ENCODE measurements at places on chromosomes 16 and 17. TPM values are rescaled to one million over a fixed set of nuclear protein-coding genes. Genes with fewer than 3 reads are reported as not detected.

GRCh38 chr17:69069226-69069750, 8.6 kb upstream of the ABCA9 start:
- H3K27ac ChIP-seq: no peak overlapping the region
- H3K4me3 ChIP-seq: no peak overlapping the region
- no peaks in the 10 kb centered on the region for H3K27me3 ChIP-seq
- DNase-seq: no peak

DNA sequence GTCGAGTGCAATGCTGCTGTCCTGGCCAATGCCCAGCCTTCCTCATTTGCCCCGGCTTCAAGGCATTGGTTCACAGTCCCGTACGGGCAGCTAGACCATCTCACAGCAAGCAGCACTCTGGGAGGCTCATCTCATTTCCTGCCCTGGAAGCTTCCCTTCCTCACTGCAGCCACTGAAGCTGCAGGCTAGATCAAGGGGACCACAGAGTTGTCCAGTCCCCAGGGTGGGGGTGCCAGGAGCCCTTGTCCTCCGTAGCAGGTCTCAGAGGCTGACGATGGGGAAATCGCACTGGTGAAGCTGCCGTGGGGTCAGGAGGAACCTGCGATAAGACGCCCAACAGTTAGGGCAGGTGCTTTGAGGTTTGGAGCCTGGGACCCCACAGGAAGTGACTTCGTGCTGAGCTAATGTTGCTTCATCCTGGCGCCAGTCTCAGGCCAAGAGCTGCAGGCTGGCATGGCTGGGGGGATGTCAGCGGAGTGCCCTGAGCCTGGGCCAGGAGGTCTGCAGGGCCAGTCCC, at the start of gene SPNS3:
TSS of gene SPNS3 (plus strand) at position 426 of the 517 bp plus-strand sequence. CDS start at position 454, 28 bp downstream.
- DNase-seq: no peak
- H3K4me1 ChIP-seq: no peaks in the 10 kb centered on the region
- no peaks in the 10 kb centered on the region for H3K36me3 ChIP-seq
- H3K4me3 ChIP-seq: no peak within 1 kb of the TSS
- no peak within 1 kb of the TSS for H3K27ac ChIP-seq
- H3K27me3 ChIP-seq: no peaks in the 10 kb centered on the region

DNA sequence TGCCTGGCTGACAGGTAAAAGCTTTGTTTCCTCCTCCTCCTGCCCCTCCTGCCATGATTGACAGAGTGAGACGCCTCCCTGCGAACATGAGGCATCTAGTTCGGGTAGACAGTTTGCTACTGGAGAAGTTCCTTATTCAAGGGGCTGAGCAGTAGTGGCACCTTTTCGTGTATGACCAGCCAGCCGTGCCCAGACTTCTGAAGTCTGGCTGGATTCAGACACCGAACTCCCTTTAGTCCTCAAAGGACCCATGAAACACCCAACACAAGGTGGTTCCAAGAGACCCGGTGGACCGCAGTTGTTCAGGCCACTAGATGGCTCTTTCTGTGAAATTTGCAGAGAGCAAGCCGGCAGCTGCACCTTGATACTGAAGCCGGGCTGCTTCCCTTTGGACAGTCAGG, 192.8 kb downstream of the XYLT1 start:
- H3K27me3 ChIP-seq: no peaks in the 10 kb centered on the region
- H3K27ac ChIP-seq: no peak overlapping the region
- peak; percentile 71 for DNase-seq
- H3K36me3 ChIP-seq: no peaks in the 10 kb centered on the region
- H3K4me1 ChIP-seq: peaks cover 6% of the 10 kb centered on the region

GRCh38 chr17:49589577-49589927, 13.9 kb downstream of the NXPH3 start:
- no peak overlapping the region for H3K27ac ChIP-seq
- H3K4me3 ChIP-seq: no peak overlapping the region
- DNase-seq: no peak
- no peaks in the 10 kb centered on the region for H3K27me3 ChIP-seq

GRCh38 chr16:46976550-46976949, 3.1 kb upstream of the DNAJA2 start:
- no peak for DNase-seq
- no peaks in the 10 kb centered on the region for H3K36me3 ChIP-seq
- H3K4me1 ChIP-seq: no peaks in the 10 kb centered on the region

DNA sequence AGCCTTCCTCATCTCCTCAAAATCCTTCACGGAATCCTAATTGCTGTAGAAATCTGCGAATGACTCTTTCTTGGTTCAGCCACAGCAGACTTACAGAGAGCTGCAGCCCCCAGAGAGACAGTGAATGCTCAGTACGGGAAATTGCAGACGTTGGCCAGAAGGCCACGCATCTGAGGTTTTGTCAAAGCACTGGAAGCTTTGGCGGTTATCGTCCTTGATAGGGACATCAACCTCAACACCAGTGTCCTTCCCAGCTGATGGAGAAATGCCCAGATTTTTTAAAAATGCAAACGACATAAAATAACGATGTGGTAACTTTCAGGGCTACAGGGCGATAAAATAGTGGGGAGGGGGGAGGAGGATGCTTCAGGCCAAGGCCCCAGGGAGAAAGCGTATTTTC, 166.6 kb upstream of the CIBAR2 start:
- H3K36me3 ChIP-seq: no peaks in the 10 kb centered on the region
- no peak overlapping the region for H3K4me3 ChIP-seq
- peak overlapping the region; percentile 60 for H3K27ac ChIP-seq

RND2 gene
- total RNA-seq: 5.2 TPM

CDRT15L2 gene
- total RNA-seq: not detected

CRHR1 gene
- not detected for total RNA-seq
